ENCODE measurements at places on chromosomes 5 and 9.

DNA sequence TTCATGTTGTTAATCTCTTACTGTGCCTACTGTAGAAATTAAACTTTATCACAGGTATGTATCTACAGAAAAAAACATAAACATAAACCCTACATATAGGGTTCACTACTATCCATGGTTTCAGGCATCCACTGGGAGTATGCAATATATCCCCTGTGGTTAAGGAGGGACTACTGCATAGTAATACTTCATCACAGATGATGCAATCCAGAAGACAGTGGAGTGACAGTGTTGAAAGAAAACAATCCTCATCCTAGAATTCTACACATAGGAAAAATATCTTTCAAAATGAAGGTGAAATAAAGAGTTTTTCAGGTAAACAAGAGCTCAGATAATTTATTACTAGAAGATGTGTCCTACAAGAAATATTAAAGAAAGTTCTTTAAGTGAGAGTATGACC lies 105.9 kb downstream of the HOMER1 start:
- no peak for DNase-seq

DNA sequence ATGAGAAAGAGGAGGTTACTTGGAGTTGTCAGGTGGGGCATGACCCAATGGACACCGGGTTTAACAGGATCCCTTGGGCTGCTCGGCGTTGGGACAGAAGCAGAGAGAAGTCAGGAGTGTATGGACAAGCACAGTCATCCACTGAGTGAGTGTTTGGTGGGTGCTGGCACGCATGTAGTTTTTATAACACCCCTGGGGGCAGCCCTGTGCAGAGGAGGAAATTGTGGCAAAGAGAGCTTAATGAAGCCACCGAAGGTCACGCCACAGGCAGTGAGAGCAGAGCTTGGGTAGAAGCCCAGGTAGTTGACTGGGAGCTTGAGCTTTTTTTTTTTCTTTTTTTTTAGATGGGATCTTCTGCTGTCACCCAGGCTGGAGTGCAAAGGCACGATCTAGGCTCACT lies 43.2 kb upstream of the IER5L start:
- DNase-seq = no peak

DNA sequence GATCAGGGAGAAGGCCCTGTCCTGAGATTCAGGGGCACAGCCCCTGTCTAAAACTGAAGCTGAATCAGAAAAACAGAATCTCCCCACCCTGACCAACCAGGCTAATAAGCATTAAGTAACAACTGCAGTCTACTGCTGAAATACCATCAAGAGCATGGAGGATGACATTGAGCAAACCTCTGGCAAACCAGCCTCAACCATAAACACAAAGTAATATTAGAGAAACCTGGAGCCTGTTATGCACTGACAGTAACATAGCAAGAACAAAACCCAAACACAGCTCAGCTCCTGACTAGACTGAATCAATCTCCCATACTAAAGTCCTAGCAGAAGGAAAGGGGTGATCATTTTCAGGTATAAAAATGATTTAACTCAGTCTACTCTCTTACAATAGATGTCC lies 24.8 kb upstream of the CCL21 start:
- DNase-seq = no peak

DNA sequence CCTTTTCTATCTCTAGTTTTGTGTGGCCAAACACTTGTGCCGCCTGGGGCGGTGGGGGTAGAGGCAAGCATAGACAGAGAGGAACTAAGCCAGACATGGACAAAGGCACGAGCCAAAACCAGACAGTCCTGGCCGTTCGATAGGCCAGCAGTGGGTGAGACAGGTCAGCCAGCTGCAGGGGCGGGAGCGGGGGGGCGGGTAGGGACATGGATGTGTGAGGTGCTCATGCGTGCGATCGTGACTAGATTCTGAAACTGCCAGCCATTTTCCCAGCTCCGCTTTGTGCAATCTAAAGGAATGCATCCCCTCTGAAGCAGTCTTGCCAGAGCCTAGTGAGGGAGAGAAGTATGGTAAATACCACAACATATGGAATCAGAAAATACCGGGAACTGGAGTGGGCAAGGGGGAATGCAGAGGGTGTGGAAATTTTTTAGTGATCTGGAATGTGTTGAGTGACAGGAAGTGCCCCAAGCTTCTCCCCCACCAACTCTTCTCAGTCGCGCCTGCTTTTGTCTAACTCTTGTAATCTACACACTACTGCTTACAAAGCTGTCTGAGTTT lies 111.9 kb downstream of the NR6A1 start:
- peak; percentile 41 for DNase-seq

DNA sequence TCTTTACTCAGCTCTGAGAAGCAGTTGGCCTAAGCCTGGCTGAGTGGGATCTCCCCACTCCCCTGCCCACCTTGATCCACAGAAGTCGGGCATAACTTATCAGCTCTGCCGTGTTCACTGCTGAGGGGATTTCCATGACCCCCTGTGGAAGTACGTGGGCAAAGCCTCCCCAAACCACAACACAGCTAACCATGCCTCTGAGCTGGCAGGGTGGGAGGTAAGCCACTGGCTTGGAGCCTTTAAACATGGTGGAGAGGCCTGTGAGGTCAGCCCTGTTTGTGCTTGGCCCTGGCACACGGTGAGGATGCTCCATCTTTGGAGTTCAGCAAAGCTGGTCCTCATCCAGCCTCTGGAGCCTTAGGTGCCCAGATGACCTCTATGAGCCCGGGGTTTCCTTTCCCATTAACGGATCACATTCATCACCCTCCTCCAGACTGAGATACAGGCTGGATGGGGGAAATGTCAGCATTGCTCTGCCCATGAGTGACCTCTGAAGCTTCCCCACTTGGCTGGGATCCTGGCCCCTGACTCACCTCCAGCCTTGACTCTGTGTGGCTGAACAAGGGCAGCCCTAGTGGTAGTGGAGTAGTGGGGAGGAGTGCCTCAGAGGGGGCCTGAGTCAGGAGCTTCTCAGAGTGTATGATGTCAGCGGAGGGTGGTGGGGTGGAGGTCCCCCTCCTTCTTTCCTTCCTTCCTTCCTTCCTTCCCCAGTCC lies 6.2 kb downstream of the PDLIM4 start:
- no peak for DNase-seq

DNA sequence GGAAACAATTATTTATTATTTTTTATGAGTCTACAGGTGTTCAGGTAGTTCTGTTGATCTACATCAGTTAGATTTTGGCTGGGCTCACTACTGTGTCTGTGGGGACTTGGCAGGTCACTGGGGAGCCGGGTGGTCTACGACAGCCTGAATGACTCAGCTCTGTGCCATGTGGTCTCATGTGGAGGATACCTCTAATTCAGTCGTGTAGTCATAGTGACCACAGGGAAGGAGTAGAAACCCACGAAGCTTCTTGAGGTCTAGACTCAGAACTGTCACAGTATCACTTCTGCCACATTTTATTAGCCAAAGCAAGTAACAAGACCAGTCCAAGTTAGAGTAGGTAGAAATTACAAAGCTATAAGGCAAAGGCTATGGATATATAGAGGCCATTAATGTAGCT lies 64.7 kb upstream of the GRAMD2B start:
- DNase-seq = peak; percentile 19
